ENCODE measurements at places on chromosomes 3 and 15.

DNA sequence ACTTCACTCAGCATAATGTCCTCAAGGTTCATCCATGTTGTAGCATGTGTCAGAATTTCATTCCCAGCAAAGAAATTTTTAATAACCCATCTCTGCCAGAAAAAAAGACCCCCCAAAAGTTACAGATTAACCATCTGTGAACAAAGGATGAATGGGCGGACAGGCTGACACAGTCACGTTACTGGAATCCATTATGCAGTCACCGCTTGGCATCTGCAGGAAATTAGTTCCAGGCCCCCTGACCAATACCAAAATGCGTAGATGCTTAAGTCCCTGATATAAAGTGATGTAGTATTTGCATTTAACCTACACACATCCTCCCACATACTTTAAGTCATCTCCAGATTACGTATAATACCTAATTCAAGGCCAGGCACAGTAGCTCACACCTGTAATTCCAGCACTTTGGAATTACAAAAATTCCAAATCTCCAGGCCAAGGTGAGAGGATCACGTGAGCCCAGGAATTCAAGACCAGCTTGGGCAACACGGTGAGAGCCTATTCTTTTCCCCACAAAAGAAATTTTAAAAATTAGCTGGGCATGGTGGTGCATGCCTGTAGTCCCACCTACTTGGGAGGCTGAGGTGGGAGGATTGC lies 1.5 kb upstream of the SLC12A8 start:
- DNase-seq, result peak; percentile 93

DNA sequence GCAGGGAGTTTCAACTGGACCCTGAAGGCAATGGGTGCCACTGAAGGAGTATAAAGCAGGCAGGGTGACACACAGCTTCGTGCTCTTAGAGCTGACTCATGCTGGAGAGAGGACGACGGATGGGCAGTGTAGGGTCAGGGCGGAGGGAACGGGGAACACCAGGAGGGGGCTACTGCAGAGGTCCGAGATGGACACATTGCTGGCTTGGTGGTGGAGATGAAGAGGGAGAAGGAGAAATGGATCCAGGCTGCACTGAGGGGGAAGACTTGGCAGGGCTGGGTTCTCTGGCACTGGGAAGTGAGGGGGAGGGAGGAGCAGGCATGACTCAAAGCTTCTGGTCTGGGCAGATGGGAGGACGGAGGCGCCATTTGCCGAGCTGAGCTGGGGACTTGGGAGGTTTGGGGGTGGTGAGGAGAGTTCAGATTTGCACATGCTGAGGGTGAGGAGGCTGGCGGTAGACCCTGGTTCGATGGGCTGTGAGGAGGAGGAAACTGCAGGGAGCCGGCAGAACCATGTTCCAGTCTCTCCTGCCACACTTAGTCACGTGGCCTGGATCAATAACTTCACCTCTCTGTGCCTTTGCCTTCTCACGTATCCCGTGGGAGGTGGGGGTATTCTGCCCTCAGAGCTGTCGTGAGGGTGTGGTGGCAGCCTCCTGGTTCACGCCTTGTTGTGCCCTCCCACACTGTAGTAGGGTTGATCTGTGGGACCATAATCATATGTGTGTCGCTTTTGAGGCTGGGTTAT lies 4.6 kb upstream of the KCTD6 start:
- peak; percentile 86 for DNase-seq

GRCh38 chr3:187072511-187072910 lies 66.8 kb downstream of the RPL39L start:
- no peak for DNase-seq

- no peak for DNase-seq
Observed at GRCh38 chr3:149686996-149687395, 29.2 kb upstream of the WWTR1 start.

- no peak for DNase-seq
Observed at GRCh38 chr3:58537412-58538301, 667 bp upstream of the ACOX2 start.

DNA sequence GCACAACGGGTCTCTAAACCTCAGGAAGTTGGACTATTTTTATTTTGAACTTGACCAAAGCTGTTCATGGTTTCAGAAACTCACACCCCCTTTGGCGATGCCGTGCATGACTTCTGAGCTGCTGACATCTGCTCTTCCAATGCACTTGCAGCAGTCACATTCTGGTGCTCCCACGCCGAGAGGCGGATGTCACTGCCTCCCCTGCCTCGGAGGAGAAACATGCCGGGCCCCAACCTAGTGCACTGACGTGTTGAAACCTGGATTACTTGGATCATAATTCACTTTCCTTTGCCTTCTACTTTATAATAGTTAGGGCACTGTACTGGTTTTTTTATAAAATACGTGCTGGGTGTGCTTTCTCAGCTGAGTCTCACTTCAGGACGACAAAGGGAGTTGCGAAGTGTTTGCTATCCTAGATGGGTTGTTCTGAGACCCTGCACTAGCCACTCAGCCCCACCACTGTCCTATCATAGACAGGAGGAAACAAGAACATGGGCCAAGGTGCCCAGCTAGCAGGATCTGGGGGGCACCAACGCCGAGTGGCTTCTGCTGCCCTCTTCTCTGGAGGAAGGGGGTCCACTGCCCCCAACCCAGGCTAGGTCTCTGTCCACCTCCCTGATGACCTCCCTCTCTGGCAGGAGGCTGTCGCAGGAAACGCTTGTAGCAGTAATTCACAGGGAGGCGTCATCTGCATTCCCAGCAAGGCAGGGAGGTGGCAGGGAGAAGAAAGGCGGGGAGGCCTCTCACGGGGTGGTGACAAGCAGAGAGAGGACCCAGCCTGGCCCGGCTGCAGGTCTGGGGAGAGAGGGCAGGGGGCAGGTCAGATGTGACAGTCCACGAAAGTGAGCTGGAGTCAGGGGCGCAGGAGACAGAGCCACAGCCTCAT lies 158.8 kb upstream of the IQSEC1 start:
- DNase-seq, result no peak

Measured in RKO (cell line).